ENCODE measurements at places on chromosomes 13 and 19. TPM values are rescaled to one million over a fixed set of nuclear protein-coding genes. Genes with fewer than 3 reads are reported as not detected.

Gene HPN
- not detected for total RNA-seq

DNA sequence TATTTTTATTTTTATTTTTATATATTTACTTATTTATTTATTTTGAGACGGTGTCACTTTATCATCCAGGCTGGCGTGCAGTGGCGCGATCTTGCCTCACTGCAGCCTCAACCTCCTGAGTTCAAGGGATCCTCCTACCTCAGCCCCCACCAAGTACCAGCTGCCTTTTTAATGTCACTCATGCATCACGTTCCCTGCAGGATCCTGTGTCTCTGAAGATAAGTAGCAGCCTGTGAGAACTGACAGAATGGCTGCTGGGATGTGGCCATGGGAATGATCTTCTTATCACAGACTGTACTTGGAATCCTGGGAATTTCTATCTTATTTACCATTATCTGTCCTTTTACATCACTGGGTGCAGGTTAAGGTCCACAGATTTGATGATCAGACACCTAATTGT is 9.2 kb upstream of the ZNF761 start:
- no peak overlapping the region for H3K4me3 ChIP-seq
- no peak for DNase-seq
- H3K27ac ChIP-seq: no peak overlapping the region
- no peaks in the 10 kb centered on the region for H3K27me3 ChIP-seq
- no peaks in the 10 kb centered on the region for H3K4me1 ChIP-seq

GRCh38 chr13:20997301-20998161 is 63.9 kb downstream of the LATS2 start:
- no peaks in the 10 kb centered on the region for H3K36me3 ChIP-seq
- no peak overlapping the region for H3K4me3 ChIP-seq
- H3K4me1 ChIP-seq: no peaks in the 10 kb centered on the region
- H3K27me3 ChIP-seq: no peaks in the 10 kb centered on the region

GRCh38 chr19:610071-610800 is 20.6 kb downstream of the HCN2 start:
- H3K4me1 ChIP-seq: peaks cover 51% of the 10 kb centered on the region
- peaks cover 4% of the 10 kb centered on the region for H3K27me3 ChIP-seq
- peak overlapping the region; percentile 78 for H3K27ac ChIP-seq
- H3K36me3 ChIP-seq: no peaks in the 10 kb centered on the region
- DNase-seq: no peak
- peak overlapping the region; percentile 37 for H3K4me3 ChIP-seq

- no peaks in the 10 kb centered on the region for H3K4me1 ChIP-seq
- H3K27me3 ChIP-seq: no peaks in the 10 kb centered on the region
- DNase-seq: no peak
- H3K36me3 ChIP-seq: no peaks in the 10 kb centered on the region
- H3K27ac ChIP-seq: no peak overlapping the region
Measured at GRCh38 chr13:99693852-99694611, 192.8 kb downstream of the TM9SF2 start.

All from natural killer cell (primary cell).